Activated T-helper 1 cell treated with Interleukin-2 at 50 U/mL for 16 hours (primary cell): ENCODE measurements at places on chromosomes 16 and 17.

- DNase-seq = no peak
Observed at GRCh38 chr17:62891659-62892058, 74.4 kb upstream of the TANC2 start.

- DNase-seq = no peak
Observed at GRCh38 chr16:25176136-25176535, 40.6 kb upstream of the AQP8 start.

DNA sequence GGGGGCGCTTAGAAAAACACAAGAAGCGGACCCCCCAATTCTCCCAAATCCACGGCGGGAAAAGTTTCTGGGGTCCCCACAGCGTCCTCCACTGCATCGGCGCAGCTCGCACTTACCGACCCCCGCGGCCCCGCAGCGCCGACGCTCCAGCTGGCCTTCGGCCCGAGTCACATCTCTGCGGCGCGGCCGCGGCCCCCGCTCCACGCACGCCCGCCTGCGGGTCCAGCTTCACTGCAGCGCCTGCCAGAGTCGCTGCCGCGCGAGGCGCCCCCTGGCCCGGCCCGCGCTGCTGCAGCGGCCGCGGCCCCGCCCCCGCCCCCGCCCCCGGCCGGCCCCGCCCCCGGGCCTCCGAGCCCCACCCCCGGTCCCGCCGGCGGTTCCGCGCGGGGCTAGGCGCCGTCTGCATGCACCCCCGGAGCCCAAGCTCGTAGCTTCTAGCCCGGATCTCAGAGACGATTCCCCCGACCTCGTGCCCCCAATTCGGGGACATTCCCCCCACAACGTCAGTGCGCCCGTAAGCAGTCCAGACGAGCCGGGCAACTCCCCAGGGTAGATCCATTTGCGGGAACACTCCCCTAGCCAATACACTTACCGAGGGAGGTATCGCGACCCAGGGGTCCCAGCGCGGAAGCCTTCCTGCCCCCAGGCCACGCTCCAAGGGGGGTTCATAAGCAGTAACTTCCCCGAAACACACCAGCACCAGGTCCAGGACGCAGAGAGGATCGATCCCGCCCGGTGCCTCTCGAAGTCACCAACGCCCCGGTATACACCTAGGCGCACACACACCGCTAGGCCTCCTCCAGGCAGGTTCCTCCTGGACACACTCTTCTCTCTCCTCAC, at the start of gene GPRC5B:
Gene GPRC5B (minus strand): TSS at position 238 of the 840 bp plus-strand sequence. CDS start 12,003 bp downstream, outside the sequence.
- DNase-seq = peak; percentile 41

DNA sequence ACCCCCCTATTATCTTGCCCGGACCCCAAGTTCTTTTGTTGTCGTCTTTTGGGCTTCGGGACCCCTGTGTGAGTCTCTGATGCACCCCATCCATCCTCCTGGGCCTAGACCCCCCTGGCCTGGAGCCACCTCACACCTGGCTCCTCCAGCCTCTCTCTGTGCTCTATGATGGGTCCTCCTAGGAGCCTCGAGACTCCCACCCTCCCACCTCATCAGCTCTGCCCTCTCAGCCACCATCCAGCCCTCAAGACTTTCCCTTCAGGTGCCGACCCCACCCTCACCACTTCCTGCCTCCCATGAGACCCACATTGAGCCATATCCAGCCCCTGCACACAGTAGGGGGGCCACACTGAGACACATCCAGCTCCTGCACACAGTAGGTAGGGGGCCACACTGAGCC, 8.7 kb upstream of the ATP2A3 start:
- DNase-seq = no peak

DNA sequence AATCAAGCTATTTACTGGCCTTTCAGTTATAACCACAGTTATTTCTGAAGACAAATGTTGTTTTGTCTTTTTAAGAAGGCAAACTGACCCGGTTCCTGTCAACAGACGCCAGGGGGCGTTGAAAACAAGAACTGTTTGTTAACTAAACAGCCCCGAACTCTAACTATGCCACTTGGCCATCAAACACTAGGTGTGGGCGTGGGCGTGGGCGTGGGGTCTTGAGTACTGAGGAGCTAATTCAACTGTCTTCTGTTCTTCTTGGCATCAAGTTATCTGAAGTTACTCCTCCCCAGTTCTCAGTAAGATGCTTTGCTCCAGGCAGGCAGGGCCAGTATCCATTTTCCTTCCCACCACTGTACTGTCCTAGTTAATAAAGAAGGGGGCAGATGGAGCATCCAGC, 63.3 kb upstream of the MTMR4 start:
- peak; percentile 7 for DNase-seq

DNA sequence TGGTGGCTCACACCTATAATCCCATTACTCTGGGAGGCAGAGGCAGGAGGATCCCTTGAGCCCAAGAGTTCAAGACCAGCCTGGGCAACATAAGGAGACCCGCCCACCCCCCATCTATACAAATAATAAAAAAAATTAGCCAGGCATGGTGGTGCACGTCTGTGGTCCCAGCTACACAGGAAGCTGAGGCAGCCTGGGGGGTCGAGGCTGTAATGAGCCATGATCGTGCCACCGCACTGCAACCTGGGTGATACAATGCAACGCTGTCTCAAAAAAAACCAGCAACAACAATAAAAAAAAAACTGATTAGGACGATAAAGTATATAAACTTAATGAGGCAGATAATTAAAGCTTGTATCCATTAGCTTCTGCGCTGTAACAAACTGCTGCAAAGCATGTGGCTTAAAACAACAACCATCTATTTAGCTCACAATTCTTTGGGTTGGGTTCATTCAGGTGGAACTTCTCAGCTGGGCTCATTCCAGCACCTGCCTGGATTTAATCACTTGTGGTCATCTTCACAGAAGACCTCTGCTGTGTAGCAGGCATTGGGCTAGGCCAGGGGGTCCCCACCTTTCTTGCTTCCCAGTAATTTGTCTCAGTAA, 45.8 kb downstream of the LCMT1 start:
- DNase-seq = no peak

GRCh38 chr17:27862840-27863239, 30.3 kb downstream of the LYRM9 start:
- no peak for DNase-seq

DNA sequence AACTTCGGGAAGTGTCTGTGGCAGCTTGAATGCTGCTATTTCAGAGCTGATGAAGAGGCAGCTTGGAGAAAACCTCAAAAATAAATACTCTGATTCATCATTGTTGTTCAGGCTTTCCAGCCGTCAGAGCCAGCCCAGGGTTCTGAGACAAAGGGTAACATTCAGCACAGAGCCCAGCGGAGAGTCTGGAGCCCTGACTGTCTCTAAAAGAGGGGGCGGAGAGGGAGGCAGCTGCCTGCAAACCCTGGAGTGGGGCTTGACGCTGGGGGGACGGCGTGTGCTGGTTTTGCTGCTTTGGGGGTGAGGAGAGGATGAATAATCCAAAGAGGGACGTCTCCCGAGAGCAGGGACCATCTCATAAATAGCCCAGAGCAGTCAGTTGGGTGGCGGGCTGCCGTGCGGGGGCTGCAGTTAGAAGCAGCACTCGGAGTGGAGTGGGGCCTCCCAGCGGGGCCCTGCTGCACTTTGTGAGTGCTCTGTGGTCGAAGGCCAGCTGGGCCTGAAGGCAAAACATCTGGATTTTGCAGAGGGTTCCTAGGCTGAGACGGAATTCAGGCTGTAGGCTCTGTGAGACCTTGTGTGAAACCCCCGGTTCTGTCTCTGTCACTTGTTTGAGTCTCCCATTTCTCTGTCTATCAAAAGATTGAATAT, 237.8 kb downstream of the PRKCA start:
- no peak for DNase-seq

GRCh38 chr17:80000981-80001775, 34.5 kb downstream of the TBC1D16 start:
- no peak for DNase-seq
